ENCODE measurements at places on chromosomes 13 and 19.

- DNase-seq, result no peak
Measured at GRCh38 chr13:65330691-65331090, 1899.4 kb downstream of the PCDH9 start.

DNA sequence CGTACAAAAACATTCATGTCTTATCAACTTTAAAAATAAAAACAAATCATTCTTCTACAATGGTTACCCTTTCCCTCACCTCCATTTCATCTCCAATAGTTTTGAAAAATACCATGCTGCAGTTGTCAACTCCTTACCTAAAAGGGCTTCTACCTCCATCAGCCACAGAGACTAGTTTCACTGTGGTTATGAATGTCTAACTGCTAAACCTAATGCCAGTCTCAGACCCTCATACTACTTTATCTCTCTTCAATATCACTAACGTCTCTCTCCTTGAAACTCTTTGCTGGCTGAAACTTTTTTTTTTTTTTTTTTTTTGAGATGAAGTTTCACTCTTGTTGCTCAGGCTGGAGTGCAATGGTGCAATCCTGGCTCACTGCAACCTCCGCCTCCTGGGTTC, 27.1 kb downstream of the LNX2 start:
- no peak for DNase-seq

GRCh38 chr19:13995878-13996765, 10.0 kb downstream of the RFX1 start:
- no peak for DNase-seq

- DNase-seq, result no peak
Measured at GRCh38 chr19:44644402-44645016, 799 bp downstream of the PVR start.
